ENCODE measurements at places on chromosomes 12 and 14.

DNA sequence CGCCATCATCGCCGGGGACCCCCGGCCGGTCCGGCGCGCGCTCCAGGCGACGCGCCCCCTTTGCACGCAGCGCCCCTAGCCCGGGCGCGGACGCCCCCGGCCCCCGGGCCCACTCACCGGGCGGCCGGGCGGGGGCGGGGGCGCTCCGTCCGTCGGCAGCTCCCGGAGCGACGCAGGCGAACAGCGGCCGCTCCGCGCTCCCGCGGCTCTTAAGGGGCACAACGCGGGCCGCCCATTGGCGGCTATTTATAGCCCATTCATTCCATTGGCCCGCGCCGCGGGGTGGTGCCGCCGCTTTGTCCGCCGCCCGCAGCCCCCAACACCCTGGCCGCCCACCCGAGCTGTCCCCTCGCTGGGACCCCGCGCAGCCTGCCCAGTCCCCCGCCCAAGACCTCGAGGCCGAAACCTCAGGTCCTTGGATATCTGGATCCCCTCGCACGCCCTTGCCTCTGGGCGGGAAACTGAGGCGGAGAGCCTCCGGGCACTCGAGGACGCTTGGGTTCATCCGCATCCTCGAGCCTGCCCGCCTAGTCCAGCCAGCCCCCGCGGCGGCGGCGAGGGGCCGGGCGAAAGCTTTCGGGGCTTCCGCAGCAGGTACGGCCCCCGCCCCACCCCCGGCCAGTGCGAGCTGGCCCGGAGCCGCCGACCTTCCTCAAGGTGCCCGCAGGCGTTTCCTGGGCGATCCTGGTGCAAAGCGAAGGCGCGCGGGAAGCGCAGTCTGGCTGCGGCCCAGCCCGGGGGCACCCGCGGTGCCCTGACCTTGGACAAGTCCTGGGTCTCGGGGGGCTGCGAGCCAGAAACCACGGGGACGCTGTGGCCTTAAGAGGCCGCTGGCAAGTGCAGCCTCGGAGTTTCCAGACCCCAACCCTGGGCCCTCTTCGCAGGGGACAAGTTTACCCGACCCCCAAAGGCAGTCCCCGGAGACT lies at the start of gene CKB:
CKB (minus strand) TSS at position 182 of the 926 bp plus-strand sequence. CDS start 337 bp downstream, outside the sequence.
- peaks cover 10% of the 10 kb centered on the region for H3K27me3 ChIP-seq
- peaks cover 74% of the 10 kb centered on the region for H3K4me1 ChIP-seq
- H3K36me3 ChIP-seq = peaks cover 4% of the 10 kb centered on the region
- H3K4me3 ChIP-seq = peak within 1 kb of the TSS; percentile 71

DNA sequence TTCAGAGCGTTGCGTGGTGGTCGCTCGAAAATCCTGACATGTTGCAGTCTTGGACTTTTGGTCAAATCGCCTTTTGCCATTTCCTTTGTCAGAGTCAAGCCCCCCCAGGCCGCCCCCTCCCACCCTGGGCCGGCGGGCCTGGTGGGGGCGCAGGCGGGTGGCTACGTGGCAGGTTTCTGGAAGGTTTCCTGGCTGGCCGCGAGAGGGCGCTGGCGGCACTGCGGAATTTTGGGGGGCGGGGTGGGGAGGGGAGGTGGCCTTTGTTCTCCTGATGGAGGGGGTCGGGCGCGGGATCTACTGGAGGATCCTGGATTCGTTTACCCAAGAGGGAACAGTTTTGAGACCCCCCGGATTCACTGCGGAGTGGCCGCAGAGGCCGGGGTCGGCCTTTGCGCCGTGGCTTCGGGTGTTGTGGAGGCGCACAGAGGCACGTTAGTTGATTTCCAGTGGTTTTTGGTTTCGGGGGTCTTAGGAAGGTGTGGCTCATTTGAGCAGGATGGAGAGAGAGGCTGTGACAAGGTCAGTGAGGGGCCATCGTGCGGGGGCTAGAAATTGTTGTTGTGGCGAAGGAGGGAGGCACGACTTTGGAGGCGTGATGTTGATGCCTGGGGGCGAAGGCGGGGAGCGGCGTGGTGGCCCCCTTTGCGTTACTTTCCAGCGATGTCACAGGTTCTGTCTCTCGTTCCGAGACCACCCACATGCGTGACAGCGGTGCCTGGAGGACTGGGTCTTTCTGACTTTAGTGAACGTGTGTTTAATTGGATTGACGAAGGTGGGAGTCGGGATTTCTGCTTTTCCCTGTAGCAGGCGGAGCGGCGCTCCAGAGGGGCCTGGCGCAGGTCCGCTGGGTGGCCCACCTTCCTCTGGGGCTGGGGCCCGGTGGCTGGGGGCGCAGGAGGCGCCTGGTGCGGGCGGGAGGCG lies 1.4 kb downstream of the MEG3 start:
- no peak overlapping the region for H3K27ac ChIP-seq
- no peak overlapping the region for H3K4me3 ChIP-seq

DNA sequence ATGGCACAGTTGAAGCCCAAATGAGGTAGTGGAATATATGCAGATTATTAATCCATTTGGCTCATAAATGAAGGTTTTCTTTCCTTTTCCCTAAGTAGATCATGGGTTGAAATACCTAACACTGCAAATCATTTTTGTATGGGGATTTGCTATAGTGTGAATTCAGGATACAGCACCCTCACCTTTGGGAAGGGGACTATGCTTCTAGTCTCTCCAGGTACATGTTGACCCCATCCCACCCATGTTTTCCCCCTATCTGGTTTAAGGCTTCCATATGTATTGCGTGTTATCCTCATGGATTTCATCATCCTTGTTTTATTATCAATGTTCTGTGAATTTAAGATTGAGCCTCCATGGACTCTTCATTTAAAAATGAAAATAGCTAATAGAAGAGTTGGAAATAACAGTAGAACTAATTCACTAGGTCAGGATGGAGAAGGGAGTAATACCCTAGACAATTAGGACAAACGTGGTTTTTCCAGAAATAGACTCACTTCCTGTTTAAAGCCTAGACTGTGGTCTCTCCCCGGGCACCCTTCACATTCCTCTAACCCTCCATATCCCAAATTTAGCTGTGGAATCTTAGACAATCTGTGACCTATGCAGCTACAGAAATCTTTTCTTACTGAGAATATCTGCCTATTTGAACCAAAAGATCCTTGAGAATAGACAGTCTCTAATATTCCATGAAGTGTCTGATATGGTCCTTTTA lies 56.5 kb downstream of the DAD1 start:
- H3K4me1 ChIP-seq = peaks cover 9% of the 10 kb centered on the region
- peak; percentile 55 for DNase-seq
- no peak overlapping the region for H3K27ac ChIP-seq

DNA sequence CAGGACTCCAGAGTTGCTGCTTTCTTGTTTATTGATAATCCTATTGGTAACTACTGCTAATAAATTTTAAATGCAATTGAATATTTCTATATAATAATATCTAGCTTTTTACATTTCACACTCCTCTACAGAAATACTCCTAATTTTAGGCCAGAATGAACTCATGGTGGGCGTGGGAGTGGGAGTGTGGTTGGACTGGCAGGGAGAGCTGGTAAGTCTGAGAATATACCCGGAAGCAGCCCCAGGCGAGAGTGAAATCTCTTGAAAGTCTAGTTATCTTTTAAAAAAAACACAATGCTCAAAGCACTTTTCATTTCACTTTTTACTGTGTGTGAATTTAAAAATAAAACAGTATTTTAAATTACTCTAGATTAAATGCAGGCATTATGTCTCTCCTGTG lies 4.7 kb downstream of the TMEM263 start:
- H3K27ac ChIP-seq = no peak overlapping the region
- H3K36me3 ChIP-seq = peaks cover 3% of the 10 kb centered on the region
- no peak overlapping the region for H3K4me3 ChIP-seq
- H3K4me1 ChIP-seq = peaks cover 6% of the 10 kb centered on the region

DNA sequence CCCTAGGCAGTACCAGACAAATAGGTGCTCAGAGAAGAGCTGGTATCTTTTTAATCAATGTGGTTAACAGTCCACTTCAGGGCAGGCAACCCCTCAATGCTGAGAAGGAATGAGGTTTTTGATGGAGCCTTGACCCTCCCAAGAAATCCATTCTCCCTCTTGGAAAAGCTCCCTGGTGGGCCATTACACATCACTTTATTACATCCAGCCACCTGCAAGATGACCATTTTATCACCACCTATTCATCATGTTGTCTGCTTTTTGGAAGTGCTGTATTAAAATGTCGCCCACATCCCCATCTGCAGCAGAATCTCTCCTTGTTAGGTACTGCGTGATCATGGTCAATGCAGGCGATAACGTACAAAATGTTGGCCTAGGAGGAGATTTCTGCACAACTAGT lies 614.7 kb upstream of the TMEM132C start:
- no peaks in the 10 kb centered on the region for H3K36me3 ChIP-seq
- no peak overlapping the region for H3K4me3 ChIP-seq
- no peaks in the 10 kb centered on the region for H3K4me1 ChIP-seq
- no peaks in the 10 kb centered on the region for H3K27me3 ChIP-seq
- DNase-seq = no peak

DNA sequence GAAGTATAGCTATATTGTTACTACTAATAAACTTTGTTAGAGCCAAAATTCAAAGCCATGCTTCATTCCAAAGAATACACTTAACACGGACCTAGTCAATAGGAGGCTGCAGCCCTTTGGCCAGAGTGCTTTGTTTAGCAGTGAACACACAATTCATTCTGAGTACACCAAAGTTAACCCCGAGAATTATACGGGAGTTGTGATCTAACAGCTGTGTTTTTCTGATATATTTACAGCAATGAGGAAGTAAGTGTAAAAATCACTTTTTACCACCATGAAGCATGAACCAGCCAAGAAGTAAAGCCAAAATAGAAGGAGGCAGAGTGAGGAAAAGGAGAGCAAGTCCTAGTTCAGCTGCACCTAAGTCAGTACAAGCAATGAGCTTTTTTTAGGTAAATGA lies 156.8 kb upstream of the PDE3A start:
- H3K27ac ChIP-seq = no peak overlapping the region
- H3K36me3 ChIP-seq = no peaks in the 10 kb centered on the region
- no peak overlapping the region for H3K4me3 ChIP-seq
- no peaks in the 10 kb centered on the region for H3K4me1 ChIP-seq

- DNase-seq = no peak
- peaks cover 4% of the 10 kb centered on the region for H3K27me3 ChIP-seq
- no peaks in the 10 kb centered on the region for H3K36me3 ChIP-seq
- H3K27ac ChIP-seq = no peak overlapping the region
- H3K4me1 ChIP-seq = no peaks in the 10 kb centered on the region
Measured at GRCh38 chr12:66426696-66427095, 124.4 kb downstream of the HELB start.

GRCh38 chr14:91202234-91202974 lies 42.1 kb downstream of the GPR68 start:
- no peak overlapping the region for H3K4me3 ChIP-seq
- DNase-seq = peak; percentile 72
- H3K36me3 ChIP-seq = peaks cover 45% of the 10 kb centered on the region
- no peaks in the 10 kb centered on the region for H3K4me1 ChIP-seq
- H3K27ac ChIP-seq = no peak overlapping the region

DNA sequence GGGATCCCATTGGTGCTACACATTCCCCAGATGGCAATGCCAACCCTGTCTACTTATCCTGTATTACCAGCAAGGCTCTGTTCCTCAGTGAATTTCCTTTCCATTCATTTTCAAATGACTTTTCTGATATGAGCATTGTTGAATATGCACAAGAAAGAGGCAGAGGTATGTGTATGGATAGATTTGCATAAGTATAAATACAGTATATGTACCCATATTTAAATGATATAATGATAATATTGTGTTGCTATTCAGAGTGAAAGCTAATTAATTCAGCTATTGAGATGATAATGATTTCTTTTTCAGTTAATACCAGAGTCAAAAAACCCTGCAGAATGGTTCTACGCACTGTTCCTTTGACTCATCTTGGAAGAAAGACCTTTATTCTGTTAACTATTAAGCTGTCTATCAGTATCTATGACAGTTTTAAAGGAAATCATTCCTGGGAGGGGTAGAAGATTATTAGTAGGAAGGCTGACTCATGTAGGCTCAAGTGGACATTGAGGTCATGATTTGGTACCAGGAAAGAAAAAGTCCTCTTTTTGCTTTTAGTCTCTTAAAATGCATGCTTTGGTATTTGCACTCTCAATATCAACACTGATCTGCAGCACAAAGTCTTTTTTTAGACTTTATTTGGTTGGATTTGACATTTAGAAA lies 44.9 kb upstream of the GAS2L3 start:
- no peaks in the 10 kb centered on the region for H3K36me3 ChIP-seq
- DNase-seq = no peak
- no peaks in the 10 kb centered on the region for H3K4me1 ChIP-seq

- DNase-seq = no peak
- H3K27ac ChIP-seq = no peak overlapping the region
- H3K4me3 ChIP-seq = no peak overlapping the region
- no peaks in the 10 kb centered on the region for H3K36me3 ChIP-seq
- no peaks in the 10 kb centered on the region for H3K4me1 ChIP-seq
Measured at GRCh38 chr12:70190262-70191010, 52.8 kb upstream of the CNOT2 start.

- peaks cover 11% of the 10 kb centered on the region for H3K4me1 ChIP-seq
- no peaks in the 10 kb centered on the region for H3K27me3 ChIP-seq
- DNase-seq = peak; percentile 48
- peaks cover 85% of the 10 kb centered on the region for H3K36me3 ChIP-seq
Measured at GRCh38 chr14:21244544-21244943, 24.7 kb downstream of the HNRNPC start.

DNA sequence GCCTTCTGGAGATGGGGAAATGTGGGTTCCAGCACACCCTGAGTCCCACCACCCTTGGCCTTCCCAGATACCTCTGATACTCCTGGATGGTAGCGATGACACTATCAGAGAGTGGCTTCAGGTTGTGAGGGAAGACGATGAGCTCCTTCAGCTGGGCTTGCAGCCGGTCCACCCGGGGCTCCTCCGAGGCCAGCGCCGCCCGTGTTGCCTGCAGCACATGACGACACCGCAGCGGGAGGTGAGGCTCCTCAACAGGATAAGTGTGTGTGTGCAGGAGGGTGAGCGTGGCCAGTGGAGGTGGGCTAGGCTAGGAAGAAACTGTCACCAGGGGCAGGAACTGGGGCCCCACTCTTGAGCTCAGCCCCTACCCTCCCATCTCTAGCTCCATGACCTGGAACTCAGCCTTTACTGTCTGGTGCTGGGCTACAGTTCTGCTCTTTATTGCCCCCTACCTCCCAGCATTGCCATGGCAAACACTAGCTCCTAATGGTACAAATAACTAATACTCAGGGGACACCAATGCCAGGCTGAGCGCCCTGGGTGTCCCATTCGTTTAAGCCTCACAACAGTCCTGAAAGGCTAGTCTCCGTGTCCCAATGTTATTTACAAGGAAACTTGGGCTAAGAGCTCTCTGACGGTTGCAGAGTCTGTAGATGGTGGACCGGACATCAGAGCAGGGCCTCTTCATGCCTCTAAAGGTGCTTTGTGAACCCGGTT lies 64.1 kb downstream of the SYNE3 start:
- peaks cover 14% of the 10 kb centered on the region for H3K36me3 ChIP-seq
- no peaks in the 10 kb centered on the region for H3K27me3 ChIP-seq
- H3K4me1 ChIP-seq = no peaks in the 10 kb centered on the region
